ENCODE measurements at places on chromosomes 2 and 18.

DNA sequence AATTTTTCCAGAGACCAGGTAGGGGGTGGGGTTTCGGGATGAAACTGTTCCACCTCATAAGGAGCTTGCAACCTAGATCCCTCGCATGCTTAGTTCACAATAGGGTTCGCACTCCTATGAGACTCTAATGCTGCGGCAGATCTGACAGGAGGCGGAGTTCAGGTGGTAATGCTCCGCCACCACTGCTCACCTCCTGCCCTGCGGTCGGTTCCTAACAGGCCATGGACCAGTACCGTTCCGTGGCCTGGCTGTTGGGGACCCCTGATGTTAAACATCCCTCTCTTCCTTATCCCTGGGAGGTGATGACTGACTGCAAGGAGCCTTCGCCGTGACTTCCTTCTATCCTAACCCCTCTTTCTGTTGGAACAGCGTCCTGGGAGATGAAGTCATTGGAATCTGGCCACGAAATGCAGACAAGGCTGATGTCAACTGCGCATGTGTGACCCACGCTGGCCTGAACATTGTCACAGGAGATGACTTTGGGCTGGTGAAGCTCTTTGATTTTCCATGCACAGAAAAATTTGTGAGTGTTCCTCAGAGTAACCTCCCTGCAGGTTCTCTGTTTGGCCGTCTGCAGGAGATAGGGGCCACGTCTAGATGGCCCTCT lies 82.4 kb downstream of the RTN4 start:
- no peak for DNase-seq

DNA sequence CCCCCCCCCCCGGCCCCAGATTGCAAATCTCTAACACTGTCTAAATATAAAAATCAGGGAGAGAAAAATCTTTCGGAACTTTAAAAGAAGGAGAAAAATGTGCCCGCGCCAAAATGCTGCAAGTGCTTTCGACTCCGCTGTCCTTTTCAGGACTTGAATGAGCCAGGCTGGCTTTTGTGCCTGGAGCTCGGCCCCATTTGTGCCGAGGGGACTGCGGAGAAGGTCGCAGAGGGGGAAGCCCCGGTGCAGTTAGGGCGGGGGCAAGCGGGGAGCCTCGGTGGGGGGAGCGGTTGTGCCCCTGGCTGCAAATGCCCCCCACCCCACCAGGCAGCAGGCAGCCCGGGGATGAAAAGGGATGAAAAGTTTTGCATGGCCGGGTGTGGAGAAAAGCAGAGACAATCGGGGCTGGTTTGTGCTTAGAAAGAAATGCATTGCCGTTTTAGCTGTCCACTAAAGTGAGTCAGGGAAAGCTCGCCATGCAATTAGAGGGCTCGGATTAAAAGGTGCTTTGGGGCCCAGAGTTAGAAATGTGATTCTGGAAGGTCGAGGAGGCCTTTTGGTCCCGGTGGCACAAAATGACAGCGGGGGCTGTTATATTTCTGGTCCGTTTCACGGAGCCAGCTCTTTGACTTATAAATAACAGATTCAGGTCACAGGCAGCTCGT lies 1.6 kb downstream of the INHBB start:
- no peak for DNase-seq

- DNase-seq = no peak
These were observed at the start of gene IL18RAP for GRCh38 chr2:102422910-102423309. IL18RAP (plus strand) TSS chr2:102423160; CDS start chr2:102423278, 118 bp downstream.

GRCh38 chr2:105748566-105748965 lies 3.9 kb downstream of the NCK2 start:
- no peak for DNase-seq

- DNase-seq = no peak
These were observed 13.8 kb downstream of the EHD3 start for GRCh38 chr2:31247711-31248110.

DNA sequence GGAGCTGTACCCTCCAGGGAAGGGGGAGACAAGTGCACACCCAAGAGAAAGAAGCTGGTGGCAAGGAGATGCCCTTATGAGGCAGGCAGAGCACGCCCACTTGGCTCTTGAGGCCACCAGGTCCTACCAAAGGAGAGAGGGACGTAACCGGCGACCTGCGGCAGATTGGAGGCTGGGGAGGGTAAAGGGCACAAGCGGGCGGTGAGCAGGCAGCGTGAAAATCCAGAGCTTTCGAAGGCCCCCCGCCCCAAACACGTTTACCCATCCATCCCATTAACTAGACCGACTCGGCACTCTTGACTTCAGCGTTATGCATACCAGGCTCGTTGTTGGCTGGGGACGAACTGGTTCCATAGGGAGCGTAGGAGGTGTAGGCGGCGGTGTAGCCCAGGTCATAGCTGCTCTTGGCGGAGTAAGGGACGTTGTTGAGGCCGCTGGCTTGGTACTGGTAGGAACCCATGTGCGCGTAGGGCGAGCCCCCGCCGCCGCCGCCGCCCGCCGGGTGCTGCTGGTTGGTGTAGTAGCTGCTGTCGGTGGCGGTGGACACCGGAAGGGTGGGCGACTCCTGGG lies 794 bp downstream of the DLX2 start:
- DNase-seq = no peak

DNA sequence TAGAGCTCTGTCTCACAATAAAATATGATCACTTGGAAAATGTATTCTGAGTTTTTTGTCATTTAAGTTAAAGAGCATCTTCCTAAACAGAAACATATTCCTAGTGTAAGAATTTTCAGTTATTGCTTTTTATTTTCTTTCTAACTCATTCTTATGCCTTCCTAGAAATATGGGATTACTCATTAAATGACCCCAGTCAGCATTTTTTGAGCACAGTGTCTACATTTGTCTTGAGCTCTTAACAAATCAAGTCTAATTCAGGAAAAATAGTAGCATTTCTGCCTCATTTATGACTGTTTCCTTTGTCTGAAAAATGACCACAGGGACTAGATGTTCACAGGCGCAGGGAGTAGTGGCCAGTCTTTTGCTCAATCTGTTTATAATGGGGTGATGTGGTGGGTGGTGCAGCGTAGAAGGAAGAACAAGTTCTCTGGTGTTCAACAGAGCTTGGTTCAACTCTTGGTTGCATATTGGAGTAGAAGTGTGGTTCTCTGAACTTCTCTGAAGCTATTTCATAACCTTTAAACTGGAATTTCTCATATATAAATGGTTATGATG lies 267.1 kb downstream of the CYRIA start:
- DNase-seq = no peak

DNA sequence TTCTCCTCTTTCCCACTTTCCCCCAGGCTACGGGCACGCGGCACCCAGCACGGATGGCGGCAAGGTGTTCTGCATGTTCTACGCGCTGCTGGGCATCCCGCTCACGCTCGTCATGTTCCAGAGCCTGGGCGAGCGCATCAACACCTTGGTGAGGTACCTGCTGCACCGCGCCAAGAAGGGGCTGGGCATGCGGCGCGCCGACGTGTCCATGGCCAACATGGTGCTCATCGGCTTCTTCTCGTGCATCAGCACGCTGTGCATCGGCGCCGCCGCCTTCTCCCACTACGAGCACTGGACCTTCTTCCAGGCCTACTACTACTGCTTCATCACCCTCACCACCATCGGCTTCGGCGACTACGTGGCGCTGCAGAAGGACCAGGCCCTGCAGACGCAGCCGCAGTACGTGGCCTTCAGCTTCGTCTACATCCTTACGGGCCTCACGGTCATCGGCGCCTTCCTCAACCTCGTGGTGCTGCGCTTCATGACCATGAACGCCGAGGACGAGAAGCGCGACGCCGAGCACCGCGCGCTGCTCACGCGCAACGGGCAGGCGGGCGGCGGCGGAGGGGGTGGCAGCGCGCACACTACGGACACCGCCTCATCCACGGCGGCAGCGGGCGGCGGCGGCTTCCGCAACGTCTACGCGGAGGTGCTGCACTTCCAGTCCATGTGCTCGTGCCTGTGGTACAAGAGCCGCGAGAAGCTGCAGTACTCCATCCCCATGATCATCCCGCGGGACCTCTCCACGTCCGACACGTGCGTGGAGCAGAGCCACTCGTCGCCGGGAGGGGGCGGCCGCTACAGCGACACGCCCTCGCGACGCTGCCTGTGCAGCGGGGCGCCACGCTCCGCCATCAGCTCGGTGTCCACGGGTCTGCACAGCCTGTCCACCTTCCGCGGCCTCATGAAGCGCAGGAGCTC lies 35.4 kb downstream of the KCNK3 start:
- no peak for DNase-seq

- no peak for DNase-seq
These were observed 233.9 kb upstream of the FOSL2 start for GRCh38 chr2:28158791-28159190.

- no peak for DNase-seq
These were observed 433 bp upstream of the MFF start for GRCh38 chr2:227324642-227324994.

DNA sequence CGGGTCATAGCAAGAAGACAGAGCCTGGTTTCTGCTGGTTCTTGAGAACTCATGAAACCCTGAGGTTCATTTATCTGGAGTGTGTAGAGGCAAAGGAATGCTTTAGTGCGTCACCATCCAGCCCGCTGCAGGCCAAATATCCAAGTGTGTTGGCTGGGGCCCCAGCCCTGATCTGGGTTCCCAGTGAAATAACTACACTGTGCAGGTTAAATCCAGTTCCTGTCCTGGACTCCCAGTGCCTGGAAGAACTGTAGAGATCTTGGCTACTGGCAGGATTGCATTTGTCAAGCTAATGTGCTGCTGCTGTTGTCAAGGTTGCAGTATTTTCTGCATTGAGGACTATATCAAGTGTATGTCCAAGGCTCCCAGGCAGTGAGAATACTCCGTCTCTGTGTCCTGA lies 89.9 kb downstream of the MAPK4 start:
- DNase-seq = no peak

- DNase-seq = no peak
These were observed 4.7 kb downstream of the LBH start for GRCh38 chr2:30235859-30236535.

- no peak for DNase-seq
These were observed 14.9 kb downstream of the SEPTIN2 start for GRCh38 chr2:241330616-241330981.

DNA sequence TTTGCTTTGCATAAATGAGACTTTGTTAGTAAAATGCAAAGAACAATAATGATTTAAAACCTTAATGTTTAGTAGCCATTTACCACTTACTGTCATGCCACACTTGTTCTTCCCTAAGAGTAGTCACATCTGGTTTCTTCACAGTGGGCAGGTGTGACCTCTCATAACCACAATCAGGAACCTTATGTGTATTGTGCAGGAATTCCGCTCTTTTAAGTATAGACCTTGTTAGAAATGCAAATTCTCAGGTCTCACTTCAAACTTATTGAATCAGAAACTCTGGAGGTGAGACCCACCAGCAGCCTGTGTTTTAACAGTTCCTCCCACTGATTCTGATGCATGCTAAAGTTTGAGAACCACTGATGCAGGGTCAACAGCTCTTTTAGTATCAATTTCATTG lies 518.8 kb upstream of the MEX3C start:
- no peak for DNase-seq

GRCh38 chr2:37705191-37705590 lies 33.7 kb upstream of the CDC42EP3 start:
- DNase-seq = no peak

DNA sequence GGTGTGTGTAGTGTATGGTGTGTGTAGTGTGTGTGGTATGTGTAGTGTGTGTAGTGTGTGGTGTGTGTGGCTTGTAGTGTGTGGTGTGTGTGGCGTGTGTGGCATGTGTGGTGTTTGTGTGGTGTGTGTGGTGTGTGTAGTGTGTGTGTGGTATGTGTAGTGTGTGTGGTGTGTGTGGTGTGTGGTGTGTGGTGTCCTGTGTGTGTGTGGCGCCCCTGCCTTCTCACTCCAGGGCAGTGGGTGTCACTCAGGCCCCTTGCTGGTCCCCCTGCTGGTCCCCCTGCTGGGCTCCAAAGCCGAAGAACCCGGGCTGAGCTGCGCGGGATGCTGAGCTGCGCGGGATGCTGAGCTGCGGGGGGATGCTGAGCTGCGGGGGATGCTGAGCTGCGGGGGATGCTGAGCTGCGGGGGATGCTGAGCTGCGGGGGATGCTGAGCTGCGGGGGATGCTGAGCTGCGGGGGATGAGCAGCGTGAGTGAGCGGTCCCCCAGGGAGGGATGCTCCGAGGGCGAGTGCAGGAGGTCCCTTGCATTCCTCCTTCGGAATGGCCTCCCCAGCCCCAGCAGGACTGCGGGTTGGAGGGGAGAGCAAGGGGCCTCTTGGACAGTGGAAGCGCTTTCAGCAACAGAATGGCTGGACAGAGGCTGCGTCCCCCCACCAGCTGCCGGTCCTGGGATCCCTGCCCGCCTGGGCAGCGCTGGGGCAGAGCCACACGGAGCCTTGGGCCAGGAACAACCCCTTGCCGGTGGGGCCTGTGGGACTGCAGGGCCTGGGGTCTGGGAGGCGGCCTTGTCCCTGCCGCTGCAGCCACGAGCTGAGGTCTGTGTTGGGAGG lies 3.4 kb upstream of the RTP5 start:
- DNase-seq = no peak

DNA sequence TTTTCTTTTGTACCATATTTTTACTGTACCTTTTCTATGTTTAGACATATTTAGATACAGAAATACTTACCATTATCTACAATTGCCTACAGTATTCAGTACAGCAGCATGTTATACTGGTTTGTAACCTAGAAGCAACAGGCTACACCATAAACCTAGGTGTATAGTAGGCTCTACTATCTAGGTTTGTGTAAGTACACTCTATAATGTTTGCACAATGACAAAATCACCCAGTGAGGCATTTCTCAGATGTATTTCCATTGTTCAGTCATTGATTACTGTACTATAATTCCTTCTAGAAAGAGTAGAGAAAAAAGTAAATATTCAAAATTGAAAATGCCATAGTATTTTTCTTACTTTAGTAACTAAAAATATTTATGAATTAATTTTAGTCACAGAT lies 490.1 kb upstream of the REG3G start:
- DNase-seq = no peak

GRCh38 chr2:207239754-207240494 lies 74.2 kb upstream of the KLF7 start:
- no peak for DNase-seq

DNA sequence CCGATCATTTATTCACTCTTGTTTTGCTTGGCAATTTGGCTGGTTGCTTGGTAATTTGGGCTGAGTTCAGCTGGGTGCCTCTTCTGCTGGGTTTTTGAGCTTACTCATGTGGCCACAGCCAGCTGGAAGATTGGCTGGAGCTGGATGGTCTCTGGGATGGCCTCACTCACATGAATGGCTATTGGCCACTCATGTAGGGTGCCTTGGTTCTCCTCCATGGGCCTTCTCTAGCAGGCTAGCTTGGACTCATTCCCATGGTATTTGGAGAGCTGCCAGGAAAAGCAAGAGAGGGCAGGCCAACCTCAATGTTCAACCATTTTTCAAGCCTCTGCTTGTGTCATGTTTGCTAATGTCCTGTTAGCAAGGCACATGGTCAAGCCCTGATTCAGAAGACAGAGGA lies 16.9 kb downstream of the ZAP70 start:
- DNase-seq = no peak

DNA sequence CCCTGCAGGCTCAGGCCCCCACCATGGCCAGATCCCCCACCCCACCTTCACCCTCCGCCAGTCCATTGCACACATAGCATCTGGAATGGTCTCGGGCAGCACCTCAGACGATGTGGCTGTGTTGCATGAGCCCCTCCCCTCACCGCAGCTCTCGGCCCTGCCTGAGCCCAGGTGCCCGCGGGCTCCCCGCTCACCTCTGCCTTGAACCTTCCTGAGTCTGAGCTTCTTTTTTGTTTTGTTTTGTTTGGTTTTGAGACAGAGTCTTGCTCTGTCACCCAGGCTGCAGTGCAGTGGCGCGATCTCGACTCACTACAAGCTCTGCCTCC lies 20.1 kb downstream of the RRM2 start:
- no peak for DNase-seq

- peak; percentile 16 for DNase-seq
These were observed 72.2 kb upstream of the TMEM87B start for GRCh38 chr2:111982822-111983221.

- no peak for DNase-seq
These were observed 487.3 kb upstream of the SPRED2 start for GRCh38 chr2:65919550-65920188.

- no peak for DNase-seq
These were observed 11.9 kb upstream of the MSGN1 start for GRCh38 chr2:17804358-17804757.

Measured in stimulated activated CD4-positive, alpha-beta T cell treated with anti-CD3 and anti-CD28 coated beads, Interleukin-12 subunit alpha, Interleukin-12 subunit beta, amount 100 ng/mL, for 48 hours (primary cell).